Fibroblast of skin of abdomen (primary cell): ENCODE measurements at places on chromosomes 1 and 21.

GRCh38 chr1:229129301-229130027 is 141.4 kb upstream of the RAB4A start:
- DNase-seq = no peak

DNA sequence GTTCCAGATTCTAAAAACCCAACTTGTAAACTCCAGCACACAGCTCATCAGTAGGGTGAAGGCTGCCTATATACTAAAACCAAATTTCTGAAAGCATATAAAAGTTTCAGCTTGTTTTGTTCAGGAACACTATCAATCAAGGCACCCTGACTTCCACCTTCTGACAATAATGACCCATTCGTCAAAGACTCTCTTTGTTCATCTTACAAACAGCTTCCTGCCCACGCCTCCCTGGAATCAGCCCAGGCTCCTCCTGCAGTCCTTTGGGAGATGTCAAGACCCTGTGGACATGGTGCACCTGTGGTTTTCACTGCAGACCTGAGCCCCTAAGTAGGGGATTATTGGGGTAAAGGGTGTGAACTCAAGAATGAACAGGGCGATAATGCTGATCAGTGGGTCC is 178.9 kb upstream of the CAMK1G start:
- DNase-seq = no peak

DNA sequence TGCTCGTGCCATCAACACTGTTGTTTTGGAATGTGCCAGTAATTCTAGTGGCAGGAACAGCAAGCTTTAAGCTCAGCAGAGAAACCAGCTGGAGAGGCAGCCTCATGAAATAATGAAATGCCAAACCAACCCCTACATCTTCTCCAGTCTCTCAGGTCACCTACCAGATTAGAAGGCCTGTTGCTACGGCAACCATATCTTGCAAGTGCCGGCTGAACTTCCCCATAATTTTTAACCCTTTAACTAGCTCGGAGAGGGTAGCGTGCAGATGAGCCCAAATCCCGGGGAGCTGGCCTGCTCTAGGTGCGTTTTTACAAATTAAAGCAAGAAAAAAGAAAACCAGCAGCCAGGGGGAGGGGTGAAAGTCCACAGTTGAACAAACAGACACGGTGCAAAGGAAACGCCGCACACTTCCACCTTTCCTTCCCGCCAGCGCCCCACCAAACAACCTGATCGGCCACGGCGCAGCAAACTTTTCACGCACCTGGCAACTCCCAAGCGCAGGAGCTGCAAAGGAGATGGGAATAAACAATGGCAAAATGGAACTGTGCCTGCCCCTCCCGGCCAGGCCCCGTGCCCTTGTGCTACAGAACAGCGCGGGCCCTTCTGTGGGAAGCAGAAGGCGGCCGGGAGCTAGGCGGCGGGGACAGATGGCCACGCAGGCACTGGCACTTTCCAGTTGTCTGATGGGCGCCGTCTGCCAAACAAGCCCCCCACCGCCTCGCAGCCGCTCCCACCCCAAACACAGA is 50.1 kb downstream of the SSBP3 start:
- no peak for DNase-seq

- no peak for DNase-seq
Measured at GRCh38 chr1:201113451-201114244, 1.4 kb upstream of the CACNA1S start.

GRCh38 chr1:228012555-228012954 is 5.8 kb downstream of the WNT3A start:
- DNase-seq = no peak

DNA sequence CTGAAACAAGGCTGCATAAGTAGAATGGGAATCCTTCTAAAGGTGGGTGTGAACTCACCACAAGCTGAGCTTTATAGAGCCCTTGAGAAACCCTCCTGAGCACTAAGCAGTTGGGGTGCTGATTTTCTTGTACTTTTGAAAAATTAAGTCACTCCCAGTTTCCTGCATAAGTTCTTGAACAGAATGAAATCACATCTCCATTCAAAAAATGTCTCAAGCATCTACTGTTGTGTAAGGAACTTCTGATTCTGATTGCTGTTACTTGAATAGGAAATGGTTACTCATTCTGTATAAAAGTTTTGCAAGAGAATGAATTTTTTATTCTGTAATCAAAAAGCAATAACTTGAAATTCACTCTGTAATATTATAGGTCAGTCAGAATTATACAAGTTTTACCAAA is 50.8 kb upstream of the WNT2B start:
- no peak for DNase-seq

GRCh38 chr1:53334312-53334711 is 6.4 kb upstream of the LRP8 start:
- DNase-seq = no peak

DNA sequence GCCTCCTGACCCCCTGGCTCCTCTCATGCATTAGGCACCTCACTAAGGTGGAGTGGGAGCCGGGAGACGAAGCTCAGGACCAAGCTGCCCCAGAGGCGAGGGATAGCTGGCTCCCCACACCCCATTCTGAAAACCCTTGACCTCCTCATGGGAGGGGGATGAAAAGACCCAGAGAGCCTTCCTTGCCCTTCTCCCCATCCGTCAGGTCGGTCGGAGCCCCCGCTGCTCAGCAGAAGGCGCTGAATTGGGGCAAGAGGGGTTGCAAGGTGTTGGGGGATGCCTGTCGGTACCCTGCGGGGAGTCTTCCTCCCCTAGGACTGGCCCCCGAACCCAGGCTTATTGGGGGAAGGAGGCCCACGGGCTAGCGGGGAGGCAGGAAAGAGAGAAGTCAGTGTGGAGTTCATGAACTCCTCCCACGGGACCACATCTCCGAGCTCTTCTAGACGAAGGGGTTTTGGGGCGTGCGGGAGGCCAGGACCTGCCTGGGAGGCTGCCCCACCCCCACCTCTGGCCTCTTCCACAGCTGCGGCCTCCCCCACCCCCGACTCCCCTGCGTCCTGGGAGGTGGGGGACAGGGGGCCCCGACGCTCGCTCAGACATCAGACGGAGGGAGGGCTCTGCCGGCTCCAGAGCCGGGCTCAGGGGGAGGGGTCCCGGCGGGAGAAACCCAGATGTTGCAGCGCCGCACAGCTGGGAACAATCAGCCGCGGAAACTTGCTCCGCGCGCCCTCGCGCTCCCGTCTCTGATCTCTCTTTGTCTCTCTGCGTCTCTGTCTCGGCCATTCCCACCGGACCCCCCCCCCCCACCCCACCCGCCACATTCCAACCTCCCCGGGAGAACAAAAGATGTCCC is 719 bp downstream of the MFAP2 start:
- DNase-seq = peak; percentile 86

DNA sequence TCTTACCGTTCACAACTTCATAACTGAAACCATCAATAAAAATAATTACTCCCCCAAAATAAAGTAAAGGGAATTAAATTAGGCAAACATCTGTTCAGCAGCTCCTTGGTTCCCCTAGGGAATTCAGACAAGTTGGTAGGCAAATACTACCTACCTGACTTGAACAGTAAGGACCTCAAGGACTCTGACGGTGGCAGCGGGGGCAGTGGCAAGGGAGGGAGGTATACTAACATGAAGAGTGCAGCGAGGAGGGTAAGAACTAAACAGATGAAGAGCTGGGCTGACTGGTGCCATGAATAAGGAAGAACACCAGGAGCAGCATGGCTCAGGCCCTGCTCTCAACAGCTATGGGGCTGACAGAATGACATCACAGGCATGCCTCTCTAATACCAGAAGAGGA is 33.1 kb downstream of the MTOR start:
- no peak for DNase-seq

GRCh38 chr1:99358770-99359169 is 94.5 kb downstream of the PLPPR4 start:
- DNase-seq = no peak

- peak; percentile 93 for DNase-seq
Measured at GRCh38 chr1:17765444-17766411, 10.6 kb downstream of the ACTL8 start.

DNA sequence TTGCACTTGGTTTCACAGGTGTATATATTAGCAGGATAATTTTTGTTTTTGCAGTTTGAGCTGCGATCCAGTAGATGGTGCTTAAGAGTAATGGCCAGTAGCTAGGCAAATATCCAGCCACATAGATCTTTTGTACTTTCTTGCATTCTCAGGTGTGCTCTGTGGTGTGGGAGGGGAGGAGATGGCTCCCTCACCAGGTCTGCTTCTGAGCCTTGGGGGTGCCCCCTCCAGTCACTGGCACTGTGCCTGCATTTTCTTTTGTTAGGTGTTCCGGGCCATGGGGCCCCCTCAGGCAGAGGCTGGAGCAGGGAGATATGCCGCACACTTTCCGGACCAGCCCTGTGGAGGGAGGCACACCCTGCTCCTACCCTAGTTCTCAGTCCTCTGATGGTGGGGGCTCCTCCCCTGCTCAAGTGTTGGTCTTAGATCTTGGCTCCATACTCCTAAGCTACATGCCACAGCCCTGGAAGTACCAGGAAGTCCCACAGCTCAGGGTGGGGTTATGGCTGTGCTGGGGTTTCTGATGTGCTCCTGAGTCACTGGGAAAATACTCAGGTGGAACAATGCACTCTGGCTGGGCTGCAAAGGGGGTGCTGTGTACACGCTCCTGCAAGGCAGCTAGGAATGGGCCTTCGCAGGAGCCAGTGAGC is 197.6 kb upstream of the DMRTA2 start:
- DNase-seq = no peak

DNA sequence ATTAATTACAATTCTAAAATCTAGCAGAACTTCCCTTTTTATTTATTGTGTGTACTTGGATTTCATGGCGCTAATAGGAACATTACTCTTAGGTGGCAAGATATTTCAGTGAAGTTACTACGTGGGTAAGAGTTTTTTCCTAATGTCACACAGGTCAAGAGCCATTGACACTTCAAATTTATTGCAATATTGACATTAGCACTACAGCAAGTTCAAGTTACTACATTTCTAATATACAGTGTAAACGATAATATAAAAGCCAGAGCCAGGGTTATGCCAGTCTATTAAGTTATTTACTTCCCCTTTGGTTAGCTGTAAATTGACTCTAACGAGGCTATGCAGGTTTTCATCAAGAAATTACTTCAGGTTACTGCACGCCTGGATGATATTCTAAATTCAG is 29.7 kb downstream of the CHODL start:
- no peak for DNase-seq

GRCh38 chr21:15121655-15122120 is 56.9 kb upstream of the NRIP1 start:
- DNase-seq = no peak

DNA sequence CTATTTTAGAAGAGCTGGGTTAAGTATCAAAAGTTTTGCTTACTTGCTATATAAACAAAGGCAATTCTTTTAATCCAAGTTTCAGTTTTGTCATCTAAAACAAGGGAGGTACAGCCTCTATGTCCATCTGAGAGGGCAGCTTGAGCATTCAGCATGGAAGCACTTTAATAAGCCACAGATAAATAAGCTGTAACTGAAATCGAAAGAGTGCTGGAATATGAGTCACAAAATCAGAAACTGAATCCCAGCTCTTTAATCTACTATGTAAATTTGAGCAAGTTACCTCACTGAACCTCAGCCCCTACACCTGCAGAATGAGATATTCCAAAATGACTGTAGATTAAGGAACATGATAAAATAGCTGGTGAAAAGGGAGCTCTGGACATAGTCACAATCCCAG is 80.0 kb upstream of the HP1BP3 start:
- no peak for DNase-seq

GRCh38 chr1:207202480-207202879 is 98.4 kb downstream of the C4BPA start:
- no peak for DNase-seq

DNA sequence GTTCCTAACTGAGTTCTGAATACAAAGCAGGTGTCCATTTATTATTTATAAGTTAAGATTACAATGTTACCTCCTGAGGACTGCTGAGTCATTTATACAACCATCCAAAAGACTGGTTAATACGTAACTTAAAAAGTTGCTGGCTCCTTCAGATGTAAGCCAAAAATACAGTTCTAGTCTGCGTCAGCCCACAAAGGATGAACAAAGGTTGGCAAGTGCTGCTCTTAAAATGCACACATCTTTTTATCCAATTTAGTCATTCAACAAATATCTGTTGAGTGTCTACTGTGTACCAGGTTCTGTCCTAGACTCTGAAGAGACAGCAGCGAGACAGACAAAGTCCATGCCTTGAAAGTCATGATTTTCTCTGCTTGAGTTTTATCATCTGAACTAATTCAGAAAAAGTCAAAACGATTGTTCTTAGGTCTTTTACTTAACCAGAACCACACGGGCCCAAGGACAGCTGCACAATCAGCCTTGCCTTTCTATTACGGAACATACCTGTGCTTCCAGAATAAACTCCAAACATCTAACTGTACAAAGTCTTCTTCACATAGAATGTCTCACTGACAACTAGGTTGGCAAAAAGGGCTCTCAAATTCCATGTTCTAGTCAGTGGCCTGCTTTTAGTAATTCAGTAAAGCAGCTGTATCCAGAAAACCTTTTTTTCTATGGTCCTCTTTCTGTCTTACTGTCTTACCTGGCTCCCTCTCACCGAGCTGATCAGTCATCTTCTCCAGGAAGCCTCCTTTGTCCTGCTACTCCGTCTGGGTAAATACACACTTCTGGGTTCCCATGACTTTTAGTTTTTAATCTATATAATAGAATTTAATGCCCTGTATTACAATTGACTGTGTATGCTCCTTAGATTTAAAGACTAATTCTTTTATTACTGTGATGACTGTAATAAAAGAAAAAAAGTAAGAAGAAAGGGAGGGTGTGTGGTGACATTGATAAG is 15.5 kb upstream of the CNN3 start:
- DNase-seq = no peak

GRCh38 chr21:43020177-43020576 is 45.8 kb downstream of the PKNOX1 start:
- no peak for DNase-seq

DNA sequence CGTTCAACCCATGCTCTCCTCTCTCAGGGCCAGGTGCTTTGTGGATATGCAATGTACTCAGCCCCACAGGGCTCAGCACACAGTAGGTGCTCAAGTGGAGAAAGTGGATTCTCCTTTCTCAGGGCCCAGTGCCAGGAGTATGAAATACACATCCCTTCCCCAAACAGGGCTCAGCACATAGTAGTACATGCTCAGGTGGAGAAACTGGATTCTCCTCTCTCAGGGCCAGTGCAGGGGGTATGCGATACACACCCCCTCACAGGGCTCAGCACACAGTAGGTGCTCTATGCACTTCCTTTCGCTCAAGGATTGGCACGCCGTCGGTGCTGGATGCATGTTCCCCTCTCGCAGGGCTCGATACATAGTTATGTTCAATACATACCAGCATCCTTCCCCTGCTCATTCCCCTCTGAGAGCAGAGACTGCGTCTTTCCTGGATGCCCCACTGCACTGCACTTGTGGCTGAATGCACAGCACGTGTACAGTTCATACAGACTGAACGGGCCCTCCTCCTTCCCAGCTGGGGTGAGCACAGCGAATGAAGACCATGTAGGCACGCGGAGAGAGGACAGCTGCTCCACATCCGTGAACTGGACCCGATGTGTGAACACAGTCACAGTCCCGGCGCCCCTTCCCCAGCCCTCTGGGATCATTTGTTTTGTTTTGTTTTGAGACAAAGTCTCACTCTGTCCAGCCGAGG is 16.6 kb upstream of the DISP3 start:
- DNase-seq = no peak

- DNase-seq = no peak
Measured at GRCh38 chr1:33120436-33121231, 39.7 kb downstream of the AZIN2 start.

- peak; percentile 14 for DNase-seq
Measured at GRCh38 chr1:29849038-29849750, 612.9 kb downstream of the PTPRU start.

- no peak for DNase-seq
Measured at GRCh38 chr1:95475686-95476457, 241.9 kb downstream of the RWDD3 start.

- peak; percentile 90 for DNase-seq
Measured at GRCh38 chr1:111565079-111565478, 54.5 kb upstream of the RAP1A start.
